ENCODE measurements at places on chromosomes 2 and 18.

GRCh38 chr2:176112375-176113302 lies 3.9 kb upstream of the HOXD10 start:
- no peak for DNase-seq

GRCh38 chr2:189183170-189183569 lies 3.6 kb upstream of the COL5A2 start:
- no peak for DNase-seq

GRCh38 chr18:66754335-66754734 lies 150.4 kb upstream of the CDH19 start:
- no peak for DNase-seq

DNA sequence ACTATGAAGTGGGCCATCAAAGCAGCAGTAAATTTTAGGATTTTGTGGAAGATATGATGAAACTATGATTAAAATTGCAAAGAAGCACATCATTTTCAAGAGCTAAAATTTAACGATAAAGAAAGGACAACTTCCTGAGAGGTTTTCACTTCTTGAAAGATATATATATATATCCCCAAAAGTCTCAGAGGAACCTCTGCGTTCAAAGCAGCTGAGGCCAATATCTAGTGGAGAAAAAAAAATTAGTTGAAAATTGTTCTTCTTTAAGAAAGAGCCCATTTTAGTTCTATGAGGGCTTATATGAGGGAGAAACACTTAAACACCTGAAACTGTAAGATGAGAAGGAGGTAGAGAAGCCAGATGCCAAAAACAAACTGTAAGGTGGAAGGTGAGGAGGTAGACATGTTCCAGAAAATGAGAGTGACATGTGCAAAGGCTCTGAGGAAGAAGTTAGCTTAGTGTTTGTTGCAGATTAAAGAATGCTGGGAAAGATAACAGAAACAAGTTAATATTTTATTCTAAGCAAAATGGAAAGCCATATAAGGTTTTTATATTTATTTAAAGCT lies 72.9 kb upstream of the VRK2 start:
- no peak for DNase-seq

DNA sequence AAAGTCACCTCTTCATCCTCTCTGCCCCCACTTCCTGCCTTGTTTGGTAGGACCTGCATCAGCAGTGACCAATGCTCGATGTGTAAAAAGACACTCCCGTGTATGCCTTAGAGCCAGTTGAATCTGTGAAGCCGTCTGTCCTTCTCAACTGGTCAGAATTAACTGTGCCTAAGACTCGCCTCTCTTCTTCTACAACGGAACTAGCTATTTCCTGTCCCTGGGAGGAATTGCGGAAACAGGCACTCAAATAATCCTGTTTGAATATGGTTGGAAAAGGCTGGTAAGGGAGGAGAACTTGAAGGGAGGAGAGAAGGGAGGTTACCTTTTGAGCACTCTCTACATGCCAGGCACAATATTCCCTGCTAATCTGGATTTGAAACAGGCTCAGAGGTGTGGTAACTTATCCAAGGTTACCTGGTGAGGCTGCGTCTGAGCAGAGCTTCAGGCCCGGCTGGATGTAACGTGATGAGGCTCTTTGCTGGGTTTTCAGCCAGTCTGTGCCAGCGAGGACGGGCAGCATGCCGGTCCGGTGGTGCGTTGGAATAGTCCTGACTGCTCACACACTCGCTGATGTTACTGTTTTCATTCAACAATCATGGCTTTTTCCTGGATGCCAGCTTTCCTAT lies 127.0 kb downstream of the FAM168B start:
- DNase-seq: no peak

GRCh38 chr18:8507915-8508705 lies 101.1 kb upstream of the RAB12 start:
- no peak for DNase-seq

DNA sequence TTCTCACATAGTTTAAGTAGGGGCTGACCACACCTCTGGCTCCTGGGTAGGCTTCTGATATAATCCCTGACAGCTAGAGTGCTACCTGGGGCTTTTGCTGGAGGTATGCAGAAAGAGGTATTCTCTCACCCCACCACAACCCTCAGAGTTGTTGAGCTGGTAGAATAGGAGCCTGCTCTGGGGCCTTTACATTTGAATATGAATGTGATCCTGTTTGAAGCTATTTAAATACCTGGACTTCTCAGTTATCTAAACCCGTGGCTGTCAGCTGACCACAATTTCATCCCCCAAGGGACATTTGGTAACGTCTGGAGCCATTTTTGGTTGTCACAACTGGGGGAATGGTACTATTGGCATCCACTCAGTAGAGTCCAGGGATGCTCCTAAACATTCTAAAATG lies 669.1 kb downstream of the SATB2 start:
- no peak for DNase-seq

DNA sequence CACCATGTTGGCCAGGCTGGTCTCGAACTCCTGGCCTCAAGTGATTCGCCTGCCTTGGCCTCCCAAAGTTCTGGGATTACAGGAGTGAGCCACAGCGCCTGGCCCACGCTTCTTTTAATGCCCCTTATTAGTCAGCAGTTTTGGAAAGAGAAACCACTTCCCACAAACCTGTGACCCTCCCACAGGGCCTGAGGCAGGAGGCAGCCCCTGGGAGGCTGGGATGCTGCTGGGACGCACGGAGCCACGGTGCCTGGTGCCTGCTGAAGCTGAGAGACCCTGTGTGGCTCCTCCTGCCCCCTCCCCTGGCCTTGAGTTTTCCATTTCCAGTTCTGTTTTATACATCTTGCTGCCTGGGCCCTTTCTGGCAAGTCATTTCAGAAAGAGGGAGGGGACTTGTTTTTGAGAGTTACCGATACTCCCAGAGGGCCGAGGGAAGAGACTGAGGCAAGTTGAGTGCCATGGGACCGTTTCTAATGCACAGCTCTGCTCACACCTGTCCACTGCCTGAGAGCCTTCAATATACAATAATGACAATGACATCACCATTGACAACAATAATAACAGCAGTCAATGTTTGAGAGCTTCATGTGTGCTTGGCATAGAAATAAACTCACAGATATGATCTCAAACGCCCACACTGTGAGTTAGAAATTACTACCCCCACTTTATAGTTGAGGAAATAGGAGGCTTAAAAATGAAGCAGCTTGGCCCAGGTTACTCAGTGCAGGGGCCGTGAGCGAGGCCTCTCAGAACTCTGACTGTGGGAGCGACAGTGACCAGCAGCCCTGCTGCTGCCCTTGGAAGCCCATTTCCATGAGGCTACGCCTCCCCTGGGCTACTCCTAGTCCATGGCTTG lies 78.1 kb upstream of the YWHAQ start:
- DNase-seq: peak; percentile 15

- DNase-seq: no peak
Measured at GRCh38 chr2:20698916-20699613, 32.1 kb downstream of the GDF7 start.

GRCh38 chr2:30886080-30886479 lies 78.8 kb upstream of the CAPN13 start:
- DNase-seq: no peak

DNA sequence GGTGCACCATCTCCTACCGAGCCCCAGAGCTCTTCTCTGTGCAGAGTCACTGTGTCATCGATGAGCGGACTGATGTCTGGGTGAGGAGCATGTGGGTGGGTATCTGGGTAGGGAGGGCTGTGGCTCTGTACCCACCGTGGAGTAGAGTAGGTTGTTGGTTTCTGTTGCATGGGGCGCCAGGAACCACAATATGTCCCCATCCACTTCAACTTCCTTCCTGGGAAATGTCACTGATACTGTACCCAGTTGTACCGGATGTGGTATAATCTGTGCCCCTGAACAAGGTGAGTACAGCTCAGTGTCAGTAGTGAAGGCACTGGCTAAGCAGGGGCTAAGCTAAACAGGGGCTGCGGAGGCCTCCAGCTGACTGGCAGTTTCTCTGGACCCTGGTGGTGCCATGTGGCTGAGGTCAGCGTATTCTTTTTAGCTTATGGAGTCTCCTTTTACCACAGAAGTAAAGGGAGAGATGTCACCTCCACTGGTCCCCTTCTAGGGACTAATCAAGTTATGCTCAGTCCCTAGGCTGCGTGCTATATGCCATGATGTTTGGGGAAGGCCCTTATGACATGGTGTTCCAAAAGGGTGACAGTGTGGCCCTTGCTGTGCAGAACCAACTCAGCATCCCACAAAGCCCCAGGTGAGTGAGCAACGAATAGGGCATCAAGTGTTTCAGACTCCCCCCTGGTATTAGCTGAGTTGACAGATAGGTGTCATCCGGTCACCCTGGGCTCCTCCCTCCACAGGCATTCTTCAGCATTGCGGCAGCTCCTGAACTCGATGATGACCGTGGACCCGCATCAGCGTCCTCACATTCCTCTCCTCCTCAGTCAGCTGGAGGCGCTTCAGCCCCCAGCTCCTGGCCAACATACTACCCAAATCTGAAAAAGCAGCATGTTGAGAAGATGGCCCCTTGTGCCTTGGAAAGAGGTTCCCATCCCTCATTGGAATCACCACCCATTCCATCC lies 2.7 kb downstream of the STK16 start:
- no peak for DNase-seq

DNA sequence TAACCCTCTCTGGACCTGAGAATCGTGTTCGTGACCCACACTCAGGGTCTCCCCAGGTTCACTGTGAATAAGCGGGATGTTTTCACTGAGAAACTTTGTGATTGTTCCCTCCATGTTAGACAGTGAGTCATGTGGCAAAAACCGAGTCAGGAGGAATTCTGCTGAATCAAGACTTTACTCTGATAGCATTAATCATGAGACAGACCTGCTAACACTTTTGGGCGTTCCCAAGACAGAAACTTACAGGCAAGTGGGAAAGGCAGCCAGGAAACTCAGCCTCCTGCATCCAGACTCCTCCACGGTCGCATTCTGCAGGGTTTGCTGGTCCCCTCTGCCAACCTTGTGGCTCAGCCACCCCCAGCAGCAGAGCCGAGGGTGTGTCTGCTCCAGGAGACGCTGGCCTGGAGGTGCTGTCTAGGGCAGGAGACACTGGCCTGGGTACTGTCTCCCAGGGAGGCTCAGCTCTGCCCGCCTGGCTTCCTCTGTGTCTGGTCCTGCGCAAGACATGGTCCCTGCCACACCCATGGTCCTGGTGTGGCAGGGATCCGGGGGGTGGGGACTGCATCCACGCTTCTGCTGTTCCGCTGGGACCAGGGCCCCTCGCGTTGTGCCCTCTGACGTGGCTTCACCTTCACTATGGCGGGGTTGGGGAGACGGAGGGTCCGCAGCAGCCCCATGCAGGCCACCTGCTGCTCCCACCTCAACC lies 177.4 kb downstream of the TWIST2 start:
- DNase-seq: peak; percentile 59

GRCh38 chr2:233312874-233313273 lies 5.3 kb downstream of the SAG start:
- no peak for DNase-seq

DNA sequence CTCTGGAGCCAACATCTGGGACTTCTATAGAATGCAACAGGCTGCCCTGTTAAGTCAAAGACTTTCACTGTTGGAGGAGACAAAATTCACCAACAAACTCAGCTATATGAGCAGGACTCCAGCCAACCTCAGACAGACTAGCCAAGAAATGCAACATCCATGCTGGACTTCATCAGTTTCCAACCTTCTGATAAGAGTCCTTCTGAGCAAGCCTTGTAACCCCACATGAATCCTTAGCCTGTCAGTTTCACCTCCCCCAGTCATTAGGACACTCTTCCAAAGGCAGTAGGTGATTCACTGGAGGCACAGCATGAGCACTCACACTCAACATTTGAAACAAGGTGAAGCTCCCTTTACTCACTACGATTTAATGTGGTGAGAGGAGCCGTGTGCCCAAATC lies 5.8 kb downstream of the TBC1D8 start:
- DNase-seq: peak; percentile 8

DNA sequence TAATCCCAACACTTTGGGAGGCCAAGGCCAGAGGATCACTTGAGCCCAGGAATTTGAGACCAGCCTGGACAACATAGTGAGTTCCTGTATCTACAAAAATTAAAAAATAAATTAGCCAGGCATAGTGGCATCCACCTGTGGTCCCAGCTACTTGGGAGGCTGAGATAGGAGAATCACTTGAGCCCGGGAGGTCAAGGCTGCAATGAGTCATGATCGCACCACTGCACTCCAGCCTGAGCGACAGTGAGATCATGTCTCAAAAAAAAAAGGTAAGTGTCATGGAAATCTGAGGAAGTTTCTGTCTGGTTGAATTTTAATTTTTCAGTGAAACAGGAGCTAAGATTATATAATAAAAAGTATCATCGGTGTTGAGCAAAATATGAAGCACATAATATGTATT lies 2.5 kb upstream of the C2orf15 start:
- no peak for DNase-seq

DNA sequence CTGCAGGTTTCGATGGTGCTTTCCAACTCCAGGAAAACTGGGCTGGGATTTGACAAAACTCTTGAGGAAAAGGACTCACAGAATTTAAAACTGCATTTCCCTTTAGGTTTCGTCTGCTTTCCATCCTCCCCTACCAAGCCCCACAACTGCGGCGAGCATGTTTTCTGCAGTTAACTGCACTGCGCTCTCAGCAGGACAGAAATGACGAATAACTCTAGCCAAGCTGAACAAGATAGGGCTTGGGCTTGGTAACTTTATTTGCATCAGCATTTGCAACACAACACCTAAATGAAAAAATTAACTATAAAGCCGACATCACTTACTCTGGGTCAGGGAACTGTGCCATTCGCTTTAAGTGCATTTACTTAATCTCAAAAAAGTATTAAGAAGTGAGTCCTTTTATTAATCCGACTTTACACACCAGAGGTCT lies 669 bp upstream of the PIKFYVE start:
- DNase-seq: peak; percentile 68

DNA sequence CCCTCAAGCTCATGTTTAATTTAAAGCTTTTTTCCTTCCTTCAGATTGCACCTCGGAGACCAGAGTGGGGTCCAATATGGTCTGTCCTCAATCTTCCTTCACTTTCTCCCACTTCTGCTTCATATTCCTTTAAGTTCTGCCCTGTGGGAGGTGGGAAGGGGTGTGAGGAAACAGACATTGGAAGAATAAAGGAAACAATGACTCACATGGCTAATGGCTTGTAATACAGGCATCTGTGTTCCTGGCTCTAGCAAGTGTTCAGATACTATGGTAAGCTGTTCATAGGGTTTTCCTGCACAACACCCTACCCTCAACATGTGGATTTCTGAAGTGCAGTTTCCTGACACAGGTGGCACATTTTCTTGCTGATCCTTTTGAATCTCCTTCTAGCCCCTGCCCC lies 209.5 kb downstream of the PIK3C3 start:
- DNase-seq: no peak

DNA sequence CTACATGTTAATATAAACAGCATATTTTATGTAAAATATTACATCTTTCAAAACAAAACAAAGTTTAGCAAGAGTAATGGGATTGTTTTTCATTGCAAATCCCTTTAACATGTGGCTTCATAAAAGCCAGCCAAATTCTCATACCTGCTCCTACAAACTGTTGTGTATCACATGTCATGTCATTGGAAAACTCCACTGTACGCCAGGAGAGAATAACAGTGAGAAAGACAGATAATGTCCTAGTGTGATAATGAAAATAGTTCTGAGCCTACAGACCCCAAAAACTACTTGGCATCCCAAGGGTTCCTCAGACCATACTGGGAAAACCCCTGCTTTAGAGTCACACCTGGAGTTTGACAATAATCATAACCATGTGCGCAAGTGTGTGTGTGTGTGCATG lies 182.7 kb upstream of the HNRNPA3 start:
- DNase-seq: no peak

- DNase-seq: peak; percentile 7
Measured at GRCh38 chr2:62034715-62035114, 129.2 kb downstream of the COMMD1 start.
